ENCODE measurements at places on chromosomes 12 and 14.
A peak's percentile ranks its signal among the peaks of the same experiment; 100 is the strongest.

DNA sequence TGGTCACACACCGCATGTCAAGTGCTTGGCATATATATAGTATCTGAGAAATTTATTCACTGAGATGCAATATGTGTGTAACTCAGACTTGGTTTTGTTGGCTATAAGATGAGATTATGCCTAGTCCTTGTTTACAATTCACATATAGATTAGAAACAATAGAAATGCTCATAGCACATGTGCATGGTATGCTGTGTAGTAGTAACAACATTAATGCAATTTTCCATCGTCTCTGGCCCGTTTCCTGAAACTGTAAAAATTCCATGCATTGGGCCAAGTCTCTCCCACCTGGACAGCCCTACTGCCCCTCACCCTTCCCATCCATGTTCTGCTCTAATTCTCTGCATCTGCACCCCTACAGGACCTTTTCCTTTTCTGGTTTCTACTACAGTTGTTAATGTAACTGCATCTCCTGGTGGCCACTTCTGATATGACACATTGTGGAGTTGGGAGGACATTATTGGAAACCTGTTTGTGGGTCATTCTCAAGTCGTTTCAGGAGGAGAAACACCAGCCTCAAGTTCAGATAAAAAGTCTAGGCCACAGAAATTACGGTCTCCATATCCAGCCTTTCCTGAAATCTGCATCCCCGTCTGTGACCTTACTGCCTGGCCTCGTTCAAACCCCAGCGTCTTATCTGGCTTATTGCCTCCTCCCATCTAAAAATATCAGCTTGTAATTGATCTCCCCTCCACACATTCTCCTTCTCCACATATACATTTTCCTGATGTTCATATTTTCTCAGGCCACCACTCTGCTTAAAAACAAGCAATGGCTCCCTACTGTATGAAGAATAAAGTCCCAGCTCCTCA, 37.5 kb downstream of the EMP1 start:
- peak; percentile 25 for DNase-seq

DNA sequence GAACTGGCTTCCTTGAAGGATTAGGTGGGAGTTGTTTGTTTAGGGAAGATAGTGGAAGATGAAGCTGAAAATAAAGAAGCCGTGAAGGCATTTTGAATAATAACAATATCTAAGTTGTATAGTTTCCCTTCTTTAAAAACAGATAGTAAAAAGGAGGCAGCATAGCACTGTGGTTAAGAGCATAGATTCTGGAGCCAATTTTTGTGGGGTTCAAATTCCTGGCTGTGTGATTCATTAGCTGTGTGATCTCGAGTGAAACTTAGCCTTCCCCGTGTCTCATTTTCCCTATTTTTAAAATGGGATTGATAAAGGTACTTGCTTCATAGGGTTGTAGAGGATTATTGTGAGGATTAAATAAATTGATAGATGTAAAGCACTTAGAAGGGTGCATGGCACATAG, 104.5 kb downstream of the MYRFL start:
- DNase-seq: no peak

GRCh38 chr12:68031881-68032739, 42.9 kb downstream of the IFNG-AS1 start:
- DNase-seq: no peak

DNA sequence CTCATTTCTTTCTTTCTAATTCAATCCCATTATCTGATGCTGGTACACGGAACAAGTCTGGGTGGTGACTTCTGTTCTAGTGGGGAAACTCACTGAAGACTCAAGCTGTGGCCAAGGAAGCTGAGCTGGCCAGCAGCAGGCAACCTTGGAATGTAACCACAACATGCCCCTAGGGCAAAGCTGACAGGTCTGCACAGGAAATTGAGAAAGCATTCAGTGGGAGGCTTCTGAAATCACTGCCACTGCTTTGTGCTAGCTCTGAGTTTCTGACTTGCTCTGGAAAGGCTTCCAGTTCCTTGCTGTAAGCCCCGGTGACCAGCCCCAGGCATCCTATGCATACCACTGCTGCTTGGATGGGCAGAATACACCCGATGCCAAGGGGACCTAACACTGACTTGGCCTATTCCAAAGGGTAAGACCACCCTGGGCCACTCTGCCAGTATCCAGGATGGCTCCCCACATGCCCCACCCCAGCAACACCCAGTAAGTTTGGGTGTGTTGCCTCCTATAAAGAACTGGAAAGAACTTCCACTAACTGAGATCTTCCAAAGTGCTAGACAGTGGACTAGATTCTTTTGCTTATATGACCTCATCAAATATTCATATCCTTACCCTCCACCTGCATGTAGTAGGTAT, 84.5 kb upstream of the CDKN3 start:
- no peak for DNase-seq

All from activated CD4-positive, alpha-beta memory T cell treated with anti-CD3 and anti-CD28 coated beads for 36 hours (primary cell).